ENCODE measurements at places on chromosomes 11 and 22.

- no peaks in the 10 kb centered on the region for H3K27me3 ChIP-seq
- H3K4me3 ChIP-seq, result no peak overlapping the region
- peak overlapping the region; percentile 61 for H3K27ac ChIP-seq
- peaks cover 68% of the 10 kb centered on the region for H3K36me3 ChIP-seq
- peaks cover 47% of the 10 kb centered on the region for H3K4me1 ChIP-seq
Observed at GRCh38 chr11:4060182-4060923, 34.2 kb upstream of the RRM1 start.

DNA sequence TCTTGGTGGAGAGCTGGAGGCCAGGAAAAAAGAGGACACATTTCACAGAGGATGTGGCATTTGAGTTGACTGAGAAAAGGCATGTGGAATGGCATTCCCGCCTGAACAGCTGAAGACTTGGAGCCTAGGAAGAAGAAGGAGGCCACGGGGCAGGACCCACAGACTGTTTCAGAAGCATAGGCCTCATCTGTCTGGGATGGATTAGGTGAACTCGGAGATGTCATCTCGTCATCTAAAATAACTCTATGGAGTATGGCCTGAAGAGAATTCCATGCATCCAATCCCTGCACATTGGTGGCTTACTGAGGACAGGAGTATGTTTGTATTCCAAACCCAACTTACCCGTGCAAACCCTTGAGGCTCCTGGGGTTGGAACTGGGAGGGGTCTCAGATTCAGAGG, 16.4 kb downstream of the SPATA19 start:
- H3K27ac ChIP-seq, result no peak overlapping the region
- no peaks in the 10 kb centered on the region for H3K4me1 ChIP-seq
- peaks cover 8% of the 10 kb centered on the region for H3K27me3 ChIP-seq

- H3K4me3 ChIP-seq, result no peak overlapping the region
- no peak overlapping the region for H3K27ac ChIP-seq
- peak; percentile 21 for DNase-seq
- H3K36me3 ChIP-seq, result peaks cover 54% of the 10 kb centered on the region
Observed at GRCh38 chr22:49575703-49576081, 252.0 kb downstream of the BRD1 start.

- no peak overlapping the region for H3K27ac ChIP-seq
- H3K27me3 ChIP-seq, result no peaks in the 10 kb centered on the region
- H3K36me3 ChIP-seq, result no peaks in the 10 kb centered on the region
- DNase-seq, result no peak
- H3K4me3 ChIP-seq, result no peak overlapping the region
Observed at GRCh38 chr22:20607157-20607907, 99.9 kb downstream of the MED15 start.

GRCh38 chr11:102712137-102712536, 6.6 kb upstream of the MMP27 start:
- H3K4me3 ChIP-seq, result no peak overlapping the region
- H3K36me3 ChIP-seq, result no peaks in the 10 kb centered on the region
- no peak overlapping the region for H3K27ac ChIP-seq

DNA sequence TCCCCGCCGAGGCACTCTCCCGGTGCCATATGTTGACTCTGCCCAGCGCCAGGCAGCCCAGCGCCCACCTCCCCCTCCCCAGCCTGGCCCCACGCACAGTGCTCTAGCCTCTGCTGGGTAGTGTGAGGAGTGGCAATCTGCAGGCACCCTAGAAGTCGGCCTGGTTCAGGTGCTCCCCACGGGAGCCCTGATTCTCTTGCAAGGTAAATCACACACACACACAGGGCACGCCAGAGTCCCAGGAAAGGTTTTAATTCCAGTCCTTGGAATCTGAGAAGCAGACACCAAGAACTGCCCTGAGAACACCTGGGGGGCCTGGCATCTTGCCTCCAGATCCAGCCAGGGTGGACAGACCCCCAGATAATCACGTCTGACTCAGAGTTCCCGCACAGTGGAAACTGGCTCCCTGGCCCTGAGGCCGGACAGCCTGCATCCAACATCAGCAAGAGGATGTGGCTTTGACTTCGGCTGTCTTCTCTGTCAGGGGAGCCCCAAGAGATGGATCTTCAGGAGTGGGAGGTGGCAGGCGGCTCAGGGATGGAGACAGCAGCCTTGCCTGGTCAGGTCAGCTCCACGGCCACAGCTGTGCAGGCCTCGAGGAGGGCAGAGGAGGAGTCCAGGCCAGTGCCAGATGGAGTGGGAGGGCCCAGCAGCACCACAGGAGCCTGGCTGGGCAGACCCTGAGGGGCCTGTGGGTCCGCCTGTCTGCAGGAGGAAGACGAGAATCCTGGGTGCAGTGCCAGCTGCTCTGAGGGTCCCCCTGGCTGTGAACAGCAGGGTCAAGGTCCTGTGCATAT, 1.1 kb upstream of the RIN1 start:
- H3K4me1 ChIP-seq, result peaks cover 28% of the 10 kb centered on the region
- peaks cover 52% of the 10 kb centered on the region for H3K36me3 ChIP-seq
- H3K4me3 ChIP-seq, result peak overlapping the region; percentile 67
- H3K27ac ChIP-seq, result peak overlapping the region; percentile 88
- no peak for DNase-seq

GRCh38 chr11:45658292-45658991, 7.0 kb downstream of the CHST1 start:
- no peaks in the 10 kb centered on the region for H3K36me3 ChIP-seq
- DNase-seq, result no peak
- H3K27me3 ChIP-seq, result peaks cover 67% of the 10 kb centered on the region
- H3K27ac ChIP-seq, result no peak overlapping the region
- peaks cover 10% of the 10 kb centered on the region for H3K4me1 ChIP-seq

DNA sequence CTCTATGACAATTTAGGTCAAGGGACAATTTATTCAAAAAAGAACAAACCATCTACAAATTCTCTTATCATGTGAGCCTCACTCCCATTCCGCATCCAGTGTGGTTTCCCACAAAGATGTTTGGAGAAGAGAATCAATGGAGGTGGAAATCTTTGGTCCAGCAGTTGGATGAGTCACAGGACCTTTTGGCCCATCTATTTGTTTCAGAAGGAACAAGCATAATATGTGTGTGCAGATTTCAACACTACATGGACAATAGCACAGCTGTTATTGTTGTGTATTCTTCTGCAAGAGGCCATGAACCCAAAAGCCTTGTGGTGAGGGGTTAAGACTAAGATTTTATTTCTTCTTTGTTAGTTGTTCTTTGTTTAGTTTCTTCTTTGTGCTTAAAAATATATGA, 61.6 kb downstream of the OR10A6 start:
- no peaks in the 10 kb centered on the region for H3K4me1 ChIP-seq
- no peak for DNase-seq
- H3K27ac ChIP-seq, result no peak overlapping the region

- H3K27ac ChIP-seq, result peak overlapping the region; percentile 71
- peaks cover 55% of the 10 kb centered on the region for H3K4me1 ChIP-seq
- peaks cover 7% of the 10 kb centered on the region for H3K36me3 ChIP-seq
- DNase-seq, result peak; percentile 35
Observed at GRCh38 chr11:67261946-67262681, 4.2 kb upstream of the GRK2 start.

GRCh38 chr11:27217948-27218420, 145.0 kb downstream of the CCDC34 start:
- no peaks in the 10 kb centered on the region for H3K4me1 ChIP-seq
- no peak overlapping the region for H3K4me3 ChIP-seq
- no peak for DNase-seq
- no peak overlapping the region for H3K27ac ChIP-seq

- no peaks in the 10 kb centered on the region for H3K36me3 ChIP-seq
- H3K4me3 ChIP-seq, result no peak overlapping the region
- peaks cover 20% of the 10 kb centered on the region for H3K27me3 ChIP-seq
- H3K27ac ChIP-seq, result no peak overlapping the region
Observed at GRCh38 chr11:31968461-31969358, 122.2 kb upstream of the RCN1 start.

- peaks cover 44% of the 10 kb centered on the region for H3K27me3 ChIP-seq
- no peaks in the 10 kb centered on the region for H3K36me3 ChIP-seq
- no peak overlapping the region for H3K27ac ChIP-seq
- no peak for DNase-seq
- no peaks in the 10 kb centered on the region for H3K4me1 ChIP-seq
Observed at GRCh38 chr11:35412285-35412684, 7.1 kb downstream of the SLC1A2 start.

GRCh38 chr11:73344191-73344607, 32.0 kb upstream of the RELT start:
- no peak overlapping the region for H3K27ac ChIP-seq
- no peak for DNase-seq
- peaks cover 2% of the 10 kb centered on the region for H3K27me3 ChIP-seq
